Occipital lobe (tissue), 3 donors: ENCODE measurements at places on chromosomes 5 and 9.
A peak's percentile ranks its signal among the peaks of the same experiment; 100 is the strongest.

GRCh38 chr5:152092580-152092979 lies 167.9 kb upstream of the GLRA1 start:
- no peak for DNase-seq

GRCh38 chr5:173554989-173555705 lies 61.3 kb downstream of the BOD1 start:
- peak; percentile 29 for DNase-seq

DNA sequence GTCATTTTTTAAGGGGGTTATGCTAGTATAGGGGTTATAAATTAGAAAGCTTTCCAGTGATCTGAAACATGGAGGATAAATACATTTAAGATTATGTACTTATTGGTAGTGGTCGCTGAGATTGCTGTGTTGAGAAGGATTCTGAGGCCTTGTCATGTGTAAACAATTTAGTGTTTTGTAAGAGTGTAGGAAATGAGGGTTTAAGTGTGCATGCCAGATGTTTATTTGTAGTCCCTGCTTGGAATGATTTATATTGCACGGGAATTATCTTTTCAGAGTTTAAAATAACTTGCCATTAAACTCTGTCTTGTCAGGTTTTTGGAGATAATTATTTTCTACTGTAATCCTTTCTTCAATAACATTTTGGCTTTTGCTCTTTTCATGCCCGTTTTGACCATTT lies 19.4 kb downstream of the ZNF618 start:
- DNase-seq = no peak

- no peak for DNase-seq
Observed at GRCh38 chr5:58284886-58285285, 175.0 kb downstream of the PLK2 start.

DNA sequence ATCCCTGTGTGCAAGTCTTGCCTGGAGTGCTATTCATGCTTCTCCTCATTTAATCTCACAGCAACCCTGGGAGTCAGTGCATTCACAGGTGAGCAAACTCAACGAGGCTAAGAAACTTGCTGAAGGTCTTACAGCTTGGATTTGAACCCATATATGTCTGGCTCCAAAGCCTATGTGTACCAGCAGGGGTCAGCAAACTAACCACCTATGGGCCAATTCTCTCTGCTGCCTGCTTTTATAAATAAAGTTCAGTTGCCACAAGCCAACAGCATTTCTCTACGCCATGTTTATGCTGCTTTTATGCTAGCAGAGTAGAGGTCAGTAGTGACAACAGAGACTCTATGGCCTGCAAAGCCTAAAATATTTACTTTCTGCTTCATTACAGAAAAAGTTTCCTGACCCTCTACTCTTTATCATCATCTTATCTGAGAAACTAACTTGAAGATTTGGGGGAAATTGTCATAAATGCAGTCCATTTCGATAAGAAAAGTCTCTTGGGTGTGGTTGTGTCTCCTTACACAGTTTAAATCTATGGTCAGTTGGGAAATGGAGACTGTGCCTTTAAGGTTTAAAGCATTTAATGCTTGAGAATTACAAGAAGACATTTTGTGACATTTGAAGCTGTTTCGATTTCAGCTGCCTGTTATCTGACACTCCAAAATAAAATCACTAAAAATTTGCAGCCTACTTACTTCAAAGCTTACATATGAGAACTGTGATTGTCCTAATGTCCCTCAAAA lies 137.7 kb downstream of the PRELID2 start:
- DNase-seq = no peak

DNA sequence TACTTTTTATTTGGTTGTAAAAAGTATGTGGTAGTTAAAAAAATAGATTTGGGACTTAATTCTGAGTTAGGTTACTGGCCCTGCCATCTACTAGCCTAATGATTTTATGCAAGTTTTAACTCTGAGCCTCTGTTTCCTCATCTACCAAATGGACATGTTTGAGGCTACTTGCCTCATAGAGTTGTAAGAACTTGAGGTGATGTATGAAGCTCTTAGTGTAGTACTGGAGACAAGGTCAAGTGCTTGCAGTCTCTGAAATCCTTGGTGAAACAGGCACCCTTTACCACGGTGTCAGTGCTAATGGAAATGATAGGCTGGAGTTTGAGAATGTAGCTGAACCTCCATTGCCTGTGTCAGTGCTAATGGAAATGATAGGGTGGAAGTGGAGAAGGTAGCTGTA lies 15.3 kb downstream of the GPR107 start:
- DNase-seq = no peak

DNA sequence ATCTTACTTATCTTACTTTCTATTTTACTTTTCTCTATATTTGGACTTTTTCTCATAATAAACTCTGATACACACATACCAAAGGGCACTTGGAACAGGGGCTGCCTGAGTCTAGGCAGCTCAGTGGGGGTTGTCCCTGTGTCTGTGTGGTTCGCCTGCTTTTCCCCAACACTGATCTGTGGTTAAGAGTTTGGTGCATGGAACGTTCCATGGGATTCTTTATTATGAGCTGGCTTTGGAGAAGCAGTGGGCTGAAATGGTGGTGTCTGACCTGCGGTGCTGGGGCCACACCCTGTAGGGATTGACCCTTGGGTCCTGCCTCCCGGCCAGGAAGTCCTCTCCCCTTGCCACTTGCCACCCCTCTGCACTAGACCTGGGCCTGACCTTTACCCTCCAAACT lies 47.4 kb downstream of the ANKRD33B start:
- no peak for DNase-seq

DNA sequence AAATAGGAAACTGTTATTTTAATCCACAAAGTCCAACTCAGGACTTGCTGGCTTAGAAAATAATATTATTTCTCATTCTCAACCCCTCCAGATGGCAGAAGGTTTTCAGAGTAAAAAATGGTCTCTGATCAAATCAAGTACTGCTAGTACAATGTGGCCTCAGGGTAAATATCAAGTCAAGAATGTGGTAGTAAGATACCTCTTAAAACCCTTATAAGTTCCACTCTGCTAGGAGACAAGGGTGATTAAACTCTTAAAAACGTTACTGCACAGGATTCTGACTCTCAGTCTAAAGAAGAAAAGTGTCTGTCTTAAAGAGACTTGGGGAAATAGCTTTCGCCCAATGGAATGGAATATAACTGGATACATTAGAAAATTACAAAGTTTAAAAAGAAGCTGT lies 120.8 kb upstream of the PDE4D start:
- no peak for DNase-seq

GRCh38 chr5:127187706-127188105 lies 102.9 kb upstream of the MEGF10 start:
- no peak for DNase-seq

DNA sequence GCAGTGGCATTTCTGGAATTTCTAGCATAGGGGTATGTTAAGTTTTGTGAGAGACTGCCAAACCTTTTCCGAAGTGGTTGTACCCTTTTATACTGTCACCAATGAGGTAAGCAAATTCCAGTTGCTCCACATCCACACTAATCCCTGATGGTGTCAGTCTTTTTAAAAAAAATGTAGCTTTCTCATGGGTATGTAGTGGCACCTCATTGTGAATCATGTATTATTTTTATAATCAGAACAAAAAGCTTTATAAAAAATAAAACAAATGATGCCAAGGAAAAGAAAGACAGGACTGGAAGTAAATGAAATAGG lies 93.4 kb upstream of the CLINT1 start:
- no peak for DNase-seq

- DNase-seq = no peak
Observed at GRCh38 chr9:128675382-128675781, 13.6 kb upstream of the SET start.

DNA sequence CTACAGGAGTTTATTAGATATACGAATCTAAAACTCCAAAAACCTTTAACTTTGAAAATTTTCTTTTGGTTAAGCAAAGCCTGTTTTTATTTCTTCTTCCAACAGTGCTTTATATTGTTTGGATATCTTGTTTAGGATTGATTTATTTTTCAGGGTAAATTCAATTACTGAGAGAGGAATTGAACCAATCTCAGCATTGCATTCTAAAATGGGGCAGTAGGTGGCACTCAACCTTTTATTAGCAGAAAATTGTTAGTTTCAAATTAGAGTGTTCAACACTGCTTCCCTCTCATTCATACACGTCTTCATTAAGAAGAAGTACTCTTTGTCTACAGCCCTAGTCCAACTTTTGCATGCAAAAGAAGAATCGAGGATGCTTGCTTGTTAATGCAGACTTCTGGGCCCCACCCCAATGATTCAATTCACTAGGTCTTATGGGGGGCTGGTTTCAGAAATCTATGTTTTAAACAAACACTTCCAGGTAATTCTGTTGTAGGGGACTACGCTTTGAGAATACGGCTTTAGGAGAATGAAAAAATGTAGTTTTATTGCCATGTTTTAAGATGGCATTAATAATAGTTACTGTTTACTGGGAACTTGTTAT lies 26.6 kb downstream of the MRPL22 start:
- DNase-seq = no peak

DNA sequence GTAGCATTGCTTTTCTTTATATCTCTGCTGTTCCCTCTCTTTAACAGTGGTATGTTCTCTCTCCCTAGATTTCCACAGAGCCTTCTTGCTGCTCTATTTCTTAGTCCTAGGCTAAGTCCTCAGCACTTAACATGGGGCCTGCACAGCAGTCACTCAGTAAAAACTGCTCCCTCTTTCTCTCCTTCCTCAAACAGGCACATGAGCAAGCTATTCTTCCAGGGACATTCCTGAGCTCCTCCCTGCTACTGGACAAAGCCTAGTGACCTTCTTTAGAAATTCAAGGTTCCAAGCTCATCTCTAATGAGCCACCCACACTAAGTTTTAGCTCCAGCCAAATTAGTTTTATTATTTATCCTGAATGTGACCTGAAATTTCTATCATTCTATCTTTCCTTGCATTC lies 39.5 kb downstream of the TRIM32 start:
- no peak for DNase-seq

DNA sequence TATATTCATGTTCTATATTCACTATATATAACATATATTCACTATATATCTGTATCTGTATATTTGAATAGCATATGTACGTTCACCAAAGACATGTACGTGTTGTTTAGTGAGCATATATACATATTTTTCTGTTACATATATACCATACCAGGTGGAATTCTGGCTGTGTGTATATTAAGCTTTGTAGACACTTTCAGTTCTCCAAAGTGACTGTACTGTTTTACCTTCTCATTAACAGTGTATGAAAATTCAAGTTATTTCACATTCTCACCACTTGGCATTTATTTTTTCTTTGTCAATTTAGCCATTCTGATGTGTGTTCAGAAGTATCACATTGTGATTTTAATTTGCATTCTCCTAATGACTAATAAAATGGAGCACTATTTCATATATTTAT lies 52.2 kb downstream of the DROSHA start:
- DNase-seq = no peak

- DNase-seq = no peak
Observed at GRCh38 chr9:105059252-105059651, 131.3 kb upstream of the ABCA1 start.

GRCh38 chr5:142977363-142978051 lies 207.3 kb downstream of the ARHGAP26 start:
- DNase-seq = no peak

- DNase-seq = no peak
Observed at GRCh38 chr5:38921174-38921573, 75.4 kb downstream of the OSMR start.

DNA sequence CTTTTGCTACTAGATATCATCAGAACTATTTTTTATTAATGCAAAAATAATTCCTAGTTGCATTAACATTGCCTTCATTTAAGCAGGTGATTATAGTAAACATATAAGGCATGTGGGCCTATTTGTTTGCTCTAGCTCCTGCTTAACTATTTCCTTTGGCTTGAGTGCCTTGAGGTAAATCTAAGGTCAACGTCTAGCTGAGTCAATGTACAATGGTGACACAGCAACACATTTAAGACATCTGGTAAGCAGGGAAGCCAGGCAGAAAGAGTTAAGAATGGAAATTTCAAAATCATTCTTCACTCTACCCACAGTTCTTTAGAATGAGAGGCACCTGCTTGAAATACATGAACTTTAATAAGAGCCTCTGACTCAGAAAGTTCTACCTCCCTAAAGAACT lies 111.9 kb upstream of the FST start:
- DNase-seq = no peak

GRCh38 chr5:173615884-173616576 lies 420 bp downstream of the BOD1 start:
- DNase-seq = peak; percentile 40

DNA sequence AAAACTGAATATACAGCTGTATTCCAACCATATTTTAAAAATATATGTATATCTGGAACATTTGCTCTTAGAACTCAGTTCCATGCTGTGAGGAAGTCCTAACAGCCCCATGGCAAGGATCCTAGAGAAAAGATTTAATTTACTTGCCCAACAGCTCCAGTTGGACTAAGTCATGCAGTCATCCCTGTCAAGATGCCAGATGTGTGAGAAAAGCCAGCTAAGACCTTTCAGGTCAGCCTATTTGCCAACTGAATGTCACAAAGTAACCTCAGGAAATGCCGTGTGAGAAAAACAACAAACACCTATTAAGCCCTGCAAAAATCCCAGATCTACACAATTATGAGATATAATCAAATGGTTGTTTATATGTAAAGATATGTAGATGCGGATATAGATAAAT lies 416.3 kb downstream of the NR2F1-AS1 start:
- DNase-seq = no peak

DNA sequence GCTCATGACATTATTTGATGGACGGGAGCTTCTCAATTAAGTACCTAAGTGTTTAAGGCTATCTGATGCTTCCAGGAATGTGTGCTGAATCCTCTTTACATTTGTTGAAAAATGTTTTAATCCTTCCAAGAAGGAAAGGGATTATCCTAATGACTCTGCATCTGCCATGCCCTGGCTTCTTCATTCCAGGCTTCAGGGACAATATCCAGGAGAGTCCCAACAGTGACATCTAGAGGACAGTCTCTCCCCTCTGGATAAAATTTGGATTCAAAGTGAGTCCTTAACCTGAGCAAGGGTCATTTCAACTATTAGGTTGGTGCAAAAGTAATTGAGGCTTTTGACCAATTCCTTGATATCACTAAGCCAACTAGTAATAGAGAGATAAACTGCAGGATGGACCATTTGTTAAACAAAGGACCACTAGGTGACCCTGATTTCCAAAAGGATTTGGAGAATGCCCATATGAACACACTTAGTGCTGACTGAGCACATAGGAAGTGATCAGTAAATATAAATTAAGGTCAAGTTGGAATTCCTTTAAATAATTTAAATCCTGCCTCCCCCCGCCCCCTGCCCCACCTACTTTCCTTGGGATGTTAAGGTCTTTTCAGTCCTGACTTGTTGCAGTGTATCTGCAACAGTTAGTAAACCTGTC lies 19.1 kb downstream of the TNFSF8 start:
- no peak for DNase-seq

DNA sequence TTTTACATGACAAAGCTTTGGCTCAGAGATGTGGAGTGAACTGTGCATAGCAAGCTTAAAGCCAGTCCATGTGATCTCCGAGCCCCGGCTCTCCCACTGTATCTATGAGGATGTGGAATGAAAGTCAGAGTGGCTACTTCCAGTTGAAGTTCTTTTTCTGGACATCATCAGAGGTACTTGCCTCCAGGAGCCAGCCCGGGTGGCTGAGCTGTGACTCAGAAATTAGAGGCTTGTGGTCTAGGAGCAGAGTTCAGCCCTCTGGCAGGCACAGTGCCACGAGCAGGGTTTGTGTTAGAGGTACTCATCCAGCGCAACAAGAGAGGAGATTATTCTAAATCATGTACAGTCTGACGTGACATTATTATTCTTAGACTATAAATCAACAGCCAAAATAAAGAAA lies 322.5 kb downstream of the CDK5RAP2 start:
- no peak for DNase-seq

- no peak for DNase-seq
Observed at GRCh38 chr5:167939686-167940085, 351.8 kb upstream of the WWC1 start.

GRCh38 chr9:111250875-111251842 lies 78.9 kb downstream of the OR2K2 start:
- no peak for DNase-seq
